Pericardium fibroblast (primary cell): ENCODE measurements at places on chromosomes 11 and 22. TPM values are rescaled to one million over a fixed set of nuclear protein-coding genes. Genes with fewer than 3 reads are reported as not detected.

PLEKHA7 gene
- total RNA-seq = 0.51 and 3.3 TPM in 2 replicates

TRIM29 gene
- total RNA-seq = not detected in 2 replicates

OR4D10 gene
- total RNA-seq = not detected in 2 replicates

BTG4 gene
- total RNA-seq = not detected in 2 replicates

OR8D1 gene
- total RNA-seq = not detected in 2 replicates

MN1 gene
- 37.7 and 43.8 TPM in 2 replicates for total RNA-seq

GDPD4 gene
- total RNA-seq = not detected in 2 replicates

OR5A1 gene
- total RNA-seq = not detected in 2 replicates

HBB gene
- total RNA-seq = not detected in 2 replicates
